ENCODE measurements at places on chromosomes 3 and 15.

- DNase-seq = no peak
Measured at GRCh38 chr3:13495351-13495813, 15.3 kb downstream of the HDAC11 start.

- DNase-seq = no peak
Measured at GRCh38 chr15:31365655-31366127, 39.1 kb downstream of the KLF13 start.

DNA sequence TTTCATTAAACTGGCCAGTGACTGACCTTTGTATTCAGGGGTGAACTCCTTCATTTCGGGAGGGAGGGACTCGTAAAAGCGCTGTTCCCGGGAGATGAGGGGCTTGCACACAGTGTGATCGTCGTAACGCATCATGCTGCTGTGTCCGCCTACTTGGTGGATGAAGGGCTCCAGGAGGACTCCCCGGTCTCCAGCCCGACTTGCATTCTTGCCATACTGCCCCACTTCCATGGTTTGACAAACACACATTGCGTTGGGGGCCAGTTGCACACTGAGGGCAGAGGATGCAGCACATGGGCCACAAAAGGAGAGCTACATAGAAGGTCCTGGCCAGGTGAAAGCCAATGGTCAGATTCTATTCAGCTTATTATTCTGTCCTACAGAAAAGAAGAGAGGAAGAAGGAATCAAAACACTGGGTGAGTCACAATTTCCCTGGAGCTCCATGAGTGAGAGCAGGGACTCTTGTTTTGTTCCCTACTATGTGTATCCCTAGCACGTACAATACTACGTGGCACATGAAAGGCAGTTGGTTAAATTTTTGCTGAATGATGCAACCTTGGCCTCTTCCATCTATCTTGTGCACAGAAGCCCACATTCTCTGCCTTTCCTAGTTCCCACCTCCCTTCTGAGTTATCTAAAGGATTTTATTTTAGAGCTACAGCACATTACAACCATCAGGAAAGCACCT is 24.2 kb upstream of the GMPPB start:
- DNase-seq = no peak

- DNase-seq = no peak
Measured at GRCh38 chr15:57112178-57112577, 193.7 kb downstream of the TCF12 start.

GRCh38 chr15:52350423-52350822 is 54.8 kb upstream of the MYO5C start:
- DNase-seq = no peak

GRCh38 chr3:95044101-95044500 is 981.2 kb downstream of the NSUN3 start:
- no peak for DNase-seq

DNA sequence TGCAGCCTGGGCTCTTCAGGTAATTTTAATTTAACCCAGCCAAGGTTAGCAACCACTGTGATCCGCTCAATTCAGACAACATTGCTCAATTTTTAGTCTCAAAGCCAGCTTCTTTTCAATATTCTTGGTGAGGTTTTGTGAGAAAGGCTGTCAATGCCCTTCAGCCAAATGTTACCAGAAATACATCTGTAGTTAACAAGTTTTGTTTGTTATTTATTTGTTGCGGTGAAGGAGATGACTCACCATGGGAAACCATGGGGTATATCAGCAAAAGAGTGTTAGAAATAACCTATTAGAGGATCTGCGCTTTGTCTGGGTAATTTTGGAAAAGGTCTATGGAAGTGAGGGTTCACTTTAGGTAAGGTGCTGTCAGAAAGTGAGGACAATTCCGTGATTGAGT is 5.0 kb downstream of the SLC9C1 start:
- DNase-seq = no peak

GRCh38 chr3:3315846-3316245 is 136.4 kb upstream of the CRBN start:
- no peak for DNase-seq

DNA sequence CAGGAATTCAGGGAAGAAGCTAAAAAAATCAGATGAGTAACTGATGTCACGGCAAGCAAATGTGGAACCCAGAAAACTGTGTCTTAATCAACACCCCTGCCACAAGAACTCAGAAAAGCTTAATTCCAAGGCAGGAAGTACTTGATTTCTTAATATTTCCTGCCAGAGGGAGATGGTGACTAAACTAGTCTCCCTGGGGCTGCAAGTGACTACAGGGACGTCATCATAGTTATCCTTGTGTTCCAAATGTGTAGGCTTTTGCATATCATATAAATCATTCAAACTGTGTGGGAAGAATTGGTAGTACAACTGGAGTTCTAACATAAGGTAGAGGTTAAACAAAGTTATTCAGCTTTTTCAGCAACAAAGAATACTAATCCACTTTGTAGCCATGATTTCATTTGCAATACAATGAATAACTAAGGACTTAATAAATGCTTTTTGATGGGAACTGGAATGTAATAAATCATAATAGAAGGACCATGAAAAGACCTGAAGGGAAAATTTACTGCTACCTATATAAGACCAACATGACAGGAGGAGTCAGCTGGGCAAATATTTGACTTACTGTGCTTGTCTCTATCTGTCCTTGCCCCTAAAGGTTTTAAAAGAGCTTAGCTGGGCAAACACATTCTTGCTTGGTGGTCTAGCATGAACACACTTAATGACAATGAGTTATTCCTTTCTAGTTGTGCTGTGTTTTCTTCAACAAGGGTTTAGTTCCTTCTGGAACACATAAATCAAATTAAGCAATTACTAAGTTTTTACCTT is 76.0 kb upstream of the NECTIN3 start:
- peak; percentile 9 for DNase-seq

- no peak for DNase-seq
Measured at GRCh38 chr3:179107617-179108016, 36.0 kb upstream of the ZMAT3 start.

- no peak for DNase-seq
Measured at GRCh38 chr3:43097400-43098080, 8.3 kb downstream of the POMGNT2 start.

- DNase-seq = no peak
Measured at GRCh38 chr3:71206305-71207165, 377.0 kb downstream of the FOXP1 start.

GRCh38 chr3:168036619-168037018 is 59.1 kb downstream of the GOLIM4 start:
- no peak for DNase-seq

DNA sequence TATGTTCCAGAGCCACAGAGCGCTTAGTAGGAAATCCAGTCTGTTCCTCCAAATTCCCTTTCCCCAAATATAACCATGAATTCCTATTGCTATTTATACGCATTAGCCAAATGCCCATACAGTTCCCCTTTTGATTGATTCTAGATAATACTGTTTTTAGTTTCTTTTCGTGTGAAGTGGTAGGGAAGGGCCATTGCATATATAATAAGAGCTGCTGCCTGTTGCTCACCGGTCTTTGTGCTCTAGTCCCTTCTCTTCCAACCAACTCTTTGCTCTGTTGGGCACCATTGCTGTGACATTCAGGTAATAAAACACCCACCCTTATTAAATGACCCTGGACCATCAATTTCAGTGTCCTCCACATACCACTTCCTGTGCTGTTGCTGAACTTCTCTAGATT is 379.9 kb upstream of the KCNMB2 start:
- no peak for DNase-seq

DNA sequence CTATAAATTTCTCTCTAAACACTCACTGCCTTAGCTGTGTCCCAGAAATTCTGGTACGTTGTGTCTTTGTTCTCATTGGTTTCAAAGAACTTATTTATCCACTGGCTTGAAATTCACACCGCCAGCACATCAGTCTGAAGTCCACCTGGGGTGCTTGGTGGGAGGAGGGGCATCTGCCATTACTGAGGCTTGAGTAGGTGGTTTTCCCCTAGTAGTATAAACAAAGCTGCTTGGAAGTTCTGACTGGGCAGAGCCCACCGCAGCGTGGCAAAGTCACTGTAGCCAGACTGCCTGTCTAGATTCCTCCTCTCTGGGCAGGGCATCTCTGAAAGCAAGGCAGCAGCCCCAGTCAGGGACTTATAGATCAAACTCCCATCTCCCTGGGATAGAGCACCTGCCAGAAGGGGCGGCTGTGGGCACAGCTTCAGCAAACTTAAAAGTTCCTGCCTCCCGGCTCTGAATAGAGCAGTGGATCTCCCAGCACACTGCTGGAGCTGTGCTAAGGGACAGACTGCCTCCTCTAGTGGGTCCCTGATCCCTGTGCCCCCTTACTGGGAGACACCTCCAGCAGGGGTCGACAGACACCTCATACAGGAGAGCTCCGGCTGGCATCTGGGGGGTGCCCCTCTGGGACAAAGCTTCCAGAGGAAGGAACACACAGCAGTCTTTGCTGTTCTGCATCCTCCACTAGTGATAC is 114.1 kb downstream of the SUCLG2 start:
- DNase-seq = no peak

GRCh38 chr3:141051443-141052200 is 475 bp downstream of the SPSB4 start:
- DNase-seq = no peak

DNA sequence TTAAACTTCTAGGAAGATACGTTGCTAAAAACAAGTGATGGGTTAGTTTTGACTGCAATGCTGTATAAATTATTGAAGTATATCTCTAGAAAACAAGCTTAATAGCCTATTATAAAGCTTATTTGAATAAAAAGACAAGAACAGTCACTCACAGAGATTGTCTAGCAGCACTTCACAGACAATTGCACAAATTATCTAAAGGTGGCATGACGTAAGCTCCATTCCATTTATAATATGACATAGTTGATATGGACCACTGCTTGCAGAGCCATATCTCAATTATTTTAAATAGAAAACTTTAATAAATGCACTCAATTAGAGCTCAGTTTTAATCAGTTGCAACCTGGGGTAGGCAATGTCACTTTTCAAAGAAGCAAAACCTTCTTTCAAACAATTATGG is 319.9 kb upstream of the GBE1 start:
- DNase-seq = no peak

DNA sequence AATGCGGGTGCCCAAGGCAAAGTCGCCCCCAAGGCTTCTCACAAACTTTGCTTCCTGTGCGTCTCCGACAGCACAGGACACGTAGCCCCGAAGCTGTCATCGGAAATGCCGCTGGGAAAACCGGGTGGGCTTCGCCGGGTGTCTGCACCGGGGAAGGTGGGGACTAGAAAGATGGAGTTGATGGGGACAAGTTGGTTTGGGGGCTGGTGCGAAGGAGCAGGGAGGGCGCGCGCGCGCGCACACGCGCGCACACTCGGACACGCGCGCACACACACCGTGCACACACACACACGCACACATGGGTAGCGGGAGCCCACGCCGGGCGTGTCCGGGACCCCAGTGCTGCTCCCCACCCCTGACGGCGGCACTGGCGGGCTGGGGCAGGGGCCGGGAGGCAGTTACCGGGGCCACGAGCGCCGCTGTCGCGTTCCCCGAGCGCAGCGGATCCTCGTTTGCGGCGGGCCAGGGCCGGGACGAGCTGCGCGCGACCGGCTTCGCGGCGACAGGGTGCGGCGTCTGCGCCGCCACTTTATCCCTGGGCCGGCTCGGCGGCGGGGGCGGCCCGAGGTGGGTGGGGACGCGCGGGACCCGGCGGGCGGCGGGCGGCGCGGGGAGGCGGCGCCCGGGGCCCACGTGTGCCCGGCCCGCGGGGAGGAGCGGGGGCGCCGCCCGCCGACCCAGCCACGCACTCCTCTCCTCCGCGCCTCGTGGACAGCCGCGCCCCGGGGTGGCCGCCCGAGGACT is 539 bp upstream of the MGLL start:
- no peak for DNase-seq

GRCh38 chr3:42052484-42053351 is 38.4 kb upstream of the TRAK1 start:
- no peak for DNase-seq

GRCh38 chr15:75542386-75542797 is 36.7 kb downstream of the PTPN9 start:
- no peak for DNase-seq

DNA sequence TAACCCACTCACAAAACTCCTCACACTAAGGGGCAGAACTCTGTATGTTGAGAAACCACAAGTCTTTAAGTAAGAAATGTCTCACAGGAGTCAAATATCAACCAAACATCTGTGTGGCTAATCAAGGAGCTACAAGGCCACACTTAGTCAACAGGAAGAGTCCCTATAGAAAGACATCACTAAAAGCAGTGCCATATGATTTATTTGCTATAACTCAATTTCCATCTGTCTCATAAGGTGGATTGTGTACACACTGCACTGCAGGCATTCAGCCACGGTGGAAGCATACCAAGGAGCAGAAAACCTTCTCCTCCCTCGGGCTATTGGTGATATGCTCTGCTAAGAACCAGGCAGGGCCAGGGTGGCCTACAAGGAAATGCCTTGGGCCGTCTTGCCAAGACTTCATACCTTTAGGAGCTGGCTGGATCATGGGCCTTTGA is 197.6 kb upstream of the CFAP20DC start:
- DNase-seq = no peak

GRCh38 chr3:49132437-49133225 is at the start of gene LAMB2:
LAMB2 (minus strand) TSS chr3:49133050; CDS start chr3:49132867, 183 bp downstream.
- DNase-seq = peak; percentile 47

DNA sequence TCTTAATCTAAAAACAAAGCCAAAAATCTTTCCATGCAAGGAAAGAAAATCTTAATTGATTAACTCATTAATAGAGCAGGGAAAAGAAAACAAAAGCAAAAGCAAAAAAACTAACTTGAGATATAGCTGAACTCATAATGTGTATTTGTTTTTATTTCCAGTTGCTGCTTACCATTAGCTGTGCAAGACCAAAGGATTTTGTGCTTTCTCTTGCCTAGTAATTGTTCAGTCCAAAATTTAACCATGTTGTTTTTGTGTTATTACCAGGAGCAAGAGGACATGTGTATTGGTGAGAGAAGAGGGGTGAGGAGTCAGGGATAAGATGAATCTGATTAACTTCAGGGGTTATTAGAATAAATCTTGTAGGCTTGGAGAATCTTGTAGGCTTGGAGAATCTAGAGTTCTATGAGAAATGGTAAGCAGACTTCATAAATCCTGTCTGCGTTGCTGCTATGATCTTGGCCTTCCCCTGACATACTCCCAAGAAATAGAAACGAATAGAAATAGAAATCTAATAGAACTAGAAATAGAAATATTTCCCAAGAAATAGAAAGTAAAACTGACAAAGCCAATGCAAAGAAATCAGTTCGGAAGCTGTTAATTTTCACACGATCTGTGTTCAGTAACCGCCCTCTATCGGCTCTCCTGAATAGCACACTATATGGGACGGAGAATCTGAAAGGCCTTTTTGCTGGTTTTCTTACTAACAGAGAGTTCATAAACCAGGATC is 72.6 kb upstream of the TNFSF10 start:
- DNase-seq = no peak

DNA sequence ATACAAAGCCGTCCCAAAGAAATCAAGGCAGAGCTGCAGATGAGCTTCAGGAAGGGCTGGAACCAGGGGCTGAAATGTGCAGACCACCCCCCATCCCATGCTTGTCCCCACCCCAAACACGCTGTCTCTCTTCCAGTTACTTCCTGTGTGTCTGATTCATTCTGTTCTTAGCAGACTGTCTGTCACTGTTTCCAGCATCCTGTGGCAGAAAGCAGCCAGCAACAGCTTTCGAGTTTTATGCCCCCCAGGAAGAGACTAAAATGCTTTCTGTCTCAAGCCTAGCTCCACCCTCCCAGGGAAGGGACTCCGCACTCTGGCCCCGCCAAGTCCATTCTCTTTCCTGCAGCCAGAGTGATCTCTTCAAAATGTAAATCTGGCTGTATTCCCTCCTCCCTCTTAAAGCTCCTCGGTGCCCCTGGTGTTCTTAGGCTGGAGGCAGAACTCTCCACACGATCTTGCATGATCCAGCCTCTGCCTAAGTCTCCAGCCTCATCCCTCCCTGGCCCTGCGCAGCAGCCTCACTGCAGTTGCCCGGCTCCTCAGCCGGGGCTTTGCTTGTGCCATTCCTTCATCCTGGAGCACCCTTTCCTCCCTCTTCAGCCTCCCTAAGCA is 41.5 kb downstream of the HRH1 start:
- no peak for DNase-seq
